ENCODE measurements at places on chromosomes 11 and 22. TPM values are rescaled to one million over a fixed set of nuclear protein-coding genes. Genes with fewer than 3 reads are reported as not detected.
A peak's percentile ranks its signal among the peaks of the same experiment; 100 is the strongest.

Gene SMC1B
- under 0.01 TPM for total RNA-seq

DNA sequence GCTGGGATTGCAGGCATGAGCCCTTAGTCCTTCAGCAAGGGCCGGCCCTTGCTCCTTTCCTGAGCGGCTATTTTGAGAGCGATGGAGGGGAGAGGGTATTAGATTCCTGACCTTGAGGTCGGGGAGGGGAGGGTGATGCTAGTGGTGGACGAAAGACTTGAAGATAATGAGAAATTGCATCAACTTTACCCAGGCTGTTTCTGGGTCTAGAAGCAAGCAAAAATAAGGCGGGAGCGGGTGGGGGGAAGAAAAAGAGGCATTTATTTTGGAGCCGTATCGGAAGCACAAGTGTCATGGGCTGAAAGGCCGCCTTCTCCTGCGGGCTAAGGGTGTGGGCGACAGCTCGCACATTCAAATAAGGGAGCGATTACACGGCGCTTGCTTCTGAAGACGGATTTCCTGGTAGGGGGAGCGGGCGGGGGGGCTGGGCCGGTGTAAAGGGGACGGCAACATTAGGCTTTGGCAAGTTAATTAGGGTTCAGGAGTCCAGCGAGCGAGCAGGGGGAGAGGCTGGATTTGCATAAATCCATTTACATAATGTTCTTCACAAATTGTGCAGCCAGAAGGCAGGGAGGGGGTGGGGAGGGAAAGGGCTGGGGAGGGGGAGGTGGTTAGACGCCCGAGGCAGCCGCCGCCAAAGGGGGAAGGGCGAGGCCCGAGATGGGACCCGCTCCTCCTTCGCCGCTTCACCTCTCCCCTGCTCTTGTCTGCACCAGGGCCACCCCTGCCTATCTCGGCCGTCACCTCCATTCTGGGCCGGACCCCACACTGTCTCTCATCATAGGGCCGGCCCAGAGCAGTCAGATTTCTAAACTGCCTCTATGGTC lies 245.9 kb downstream of the MIAT start:
- DNase-seq = no peak

DNA sequence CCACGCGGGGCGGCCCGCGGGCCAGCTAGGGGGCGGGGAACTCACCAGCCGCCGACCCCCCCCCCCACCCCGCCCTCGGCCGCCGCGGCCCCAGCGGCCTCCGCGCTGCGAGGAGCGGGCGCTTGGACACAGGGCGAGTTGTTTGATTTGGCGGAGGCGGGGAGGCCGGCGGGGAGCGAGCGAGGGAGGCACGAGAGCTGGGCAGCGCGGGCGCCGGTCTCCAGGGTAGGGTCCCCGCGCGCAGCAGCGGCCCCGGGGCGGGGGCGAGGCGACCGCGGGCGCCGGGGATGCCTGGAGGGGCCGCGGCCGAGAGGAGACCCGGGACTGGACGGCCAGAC lies 64.4 kb downstream of the NAV2 start:
- no peak for DNase-seq

- DNase-seq = no peak
These were observed 24.8 kb downstream of the MYH9 start for GRCh38 chr22:36362932-36363331.

- no peak for DNase-seq
These were observed 9.7 kb upstream of the APOL4 start for GRCh38 chr22:36211237-36211861.

Gene CALCB
- not detected for total RNA-seq

Gene DNAJB7
- not detected for total RNA-seq

Gene PKDREJ
- total RNA-seq = under 0.01 TPM

Gene MED19
- 27.1 TPM for total RNA-seq

GRCh38 chr22:48651981-48652538 lies 1175.6 kb downstream of the BRD1 start:
- DNase-seq = no peak

GRCh38 chr22:22609291-22609690 lies 35.1 kb upstream of the GGTLC2 start:
- no peak for DNase-seq

GRCh38 chr22:45584621-45585436 lies 82.1 kb downstream of the FBLN1 start:
- DNase-seq = no peak

GRCh38 chr11:123841174-123841573 lies 35.0 kb upstream of the OR6M1 start:
- no peak for DNase-seq

Gene OR2D2
- 0.31 TPM for total RNA-seq

- DNase-seq = no peak
These were observed 156.1 kb downstream of the IGLL1 start for GRCh38 chr22:23424031-23424430.

GRCh38 chr11:1969776-1970175 lies 22.6 kb downstream of the MRPL23 start:
- DNase-seq = no peak

- DNase-seq = no peak
These were observed 273.7 kb upstream of the KIRREL3 start for GRCh38 chr11:127274328-127274676.

DNA sequence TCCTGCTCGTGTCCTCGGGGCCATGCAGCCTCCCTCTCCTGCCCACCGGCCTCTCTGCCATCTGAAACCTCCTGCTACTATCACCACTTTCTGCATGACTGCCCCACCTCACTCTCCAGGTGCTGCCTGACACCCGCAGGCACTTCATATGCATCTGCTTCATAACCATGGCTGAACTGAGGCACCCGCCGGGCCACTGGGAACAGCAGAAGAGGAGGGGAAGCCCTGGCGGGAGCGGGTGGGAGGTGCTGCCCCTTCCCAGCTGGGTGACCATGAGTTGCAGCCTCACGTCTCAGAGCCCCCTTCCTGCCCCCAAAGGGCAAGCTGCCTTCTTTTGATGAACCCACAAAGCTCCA lies 21.7 kb upstream of the PICK1 start:
- DNase-seq = no peak

GRCh38 chr11:11178671-11179638 lies 174.1 kb downstream of the CSNK2A3 start:
- peak; percentile 16 for DNase-seq

GRCh38 chr22:46770151-46770641 lies 7.7 kb downstream of the TBC1D22A start:
- no peak for DNase-seq

GRCh38 chr22:17781319-17782031 lies 7.2 kb upstream of the BID start:
- DNase-seq = no peak

DNA sequence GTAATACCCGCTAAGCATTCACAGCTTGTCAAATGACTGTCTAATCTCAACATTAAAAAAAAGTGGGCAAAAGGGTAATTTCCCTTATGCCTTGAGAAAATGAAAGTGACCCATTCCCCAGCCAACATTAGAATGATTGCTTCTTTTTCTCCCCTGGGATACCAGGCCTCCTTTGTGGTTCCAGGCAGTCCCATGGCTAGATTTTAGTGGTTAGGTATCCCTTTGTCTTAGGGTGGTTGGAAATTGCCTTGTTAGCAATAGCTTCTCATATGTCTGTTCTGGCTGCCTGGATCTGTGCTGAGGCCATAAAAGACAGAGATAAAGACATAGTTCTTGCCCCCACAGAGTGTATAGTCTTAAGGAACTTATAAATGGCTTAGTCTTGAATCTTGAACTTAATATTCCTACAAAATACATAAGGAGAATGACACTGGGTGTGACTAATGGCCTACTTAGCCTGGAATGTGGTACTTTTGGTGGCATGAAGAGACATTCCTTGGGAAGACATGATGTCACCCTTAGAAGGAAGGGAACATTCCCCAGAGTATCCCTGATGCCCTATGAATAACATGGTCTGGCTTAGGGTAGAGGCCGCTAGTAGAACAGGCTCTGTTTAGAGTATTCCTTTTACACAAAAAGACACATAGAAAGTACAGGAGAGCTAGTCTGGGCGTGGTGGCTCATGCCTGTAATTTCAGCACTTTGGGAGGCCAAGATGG lies 90.3 kb downstream of the ZBTB16 start:
- DNase-seq = no peak

Gene CRYBB3
- not detected for total RNA-seq

DNA sequence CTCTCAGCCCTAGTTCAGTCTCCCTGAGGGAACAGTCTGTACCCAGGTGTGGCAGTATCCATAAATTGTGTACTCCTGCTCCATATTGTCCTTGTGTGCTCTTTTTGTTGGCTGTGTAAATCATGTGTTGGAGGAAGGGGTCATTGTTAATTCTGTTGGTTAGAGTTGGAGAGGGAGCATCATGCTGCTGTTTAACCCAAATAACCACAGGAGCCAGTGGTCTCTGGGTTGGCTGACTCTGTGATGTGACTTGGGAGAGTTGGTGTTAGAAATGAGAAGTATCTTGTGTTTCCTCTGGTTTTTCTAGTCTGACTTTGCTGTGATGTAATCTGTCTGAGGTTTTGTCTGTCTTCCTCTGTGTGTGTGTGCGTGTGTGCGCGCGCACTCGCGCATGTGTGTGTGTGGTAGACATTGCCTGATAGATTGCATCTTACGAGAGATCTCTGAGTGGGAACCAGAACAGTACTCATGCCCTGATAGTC lies 30.5 kb downstream of the CTNND1 start:
- DNase-seq = no peak

- peak; percentile 46 for DNase-seq
These were observed 457 bp downstream of the RNF141 start for GRCh38 chr11:10540546-10540914.

Gene SCO2
- 0.78 TPM for total RNA-seq

- DNase-seq = no peak
These were observed 44.6 kb downstream of the IGF2 start for GRCh38 chr11:2094354-2095197.

DNA sequence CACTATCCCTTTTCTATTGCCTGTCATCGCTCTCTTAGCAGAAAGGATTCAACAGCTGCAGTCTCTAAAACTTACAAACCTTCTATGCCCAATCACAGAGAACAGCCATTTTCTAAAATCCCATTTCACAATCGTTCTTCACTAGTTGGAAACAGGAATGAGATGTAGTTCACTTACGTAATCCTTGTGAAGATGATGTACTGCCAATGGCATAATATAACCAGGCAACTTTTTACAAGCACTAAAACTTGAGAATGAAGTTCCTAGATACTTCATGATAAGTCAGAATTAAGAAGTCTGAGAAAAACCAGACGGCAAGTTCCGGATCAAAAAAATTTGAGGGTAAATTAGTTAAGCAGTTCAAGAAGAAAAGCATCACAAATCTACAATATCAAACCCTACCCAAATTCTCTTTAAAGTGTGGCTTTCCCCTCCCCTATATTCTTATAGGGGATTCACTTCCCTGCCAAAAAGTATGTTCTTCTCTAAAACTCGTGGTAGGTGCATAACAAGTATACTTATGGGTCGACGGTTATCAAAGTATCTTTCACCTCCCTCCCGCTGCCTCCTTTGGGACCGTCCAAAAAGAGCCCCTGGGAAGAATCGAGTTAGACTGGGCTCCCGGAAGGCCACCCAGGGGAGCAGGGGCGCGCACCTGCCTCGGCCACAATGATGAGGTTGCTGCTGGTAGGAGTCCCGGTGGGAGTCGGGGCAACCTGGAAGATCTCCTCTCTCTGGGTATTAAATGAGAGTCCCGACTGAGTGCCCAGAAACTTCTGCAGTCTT lies 666 bp downstream of the MSANTD4 start:
- no peak for DNase-seq

DNA sequence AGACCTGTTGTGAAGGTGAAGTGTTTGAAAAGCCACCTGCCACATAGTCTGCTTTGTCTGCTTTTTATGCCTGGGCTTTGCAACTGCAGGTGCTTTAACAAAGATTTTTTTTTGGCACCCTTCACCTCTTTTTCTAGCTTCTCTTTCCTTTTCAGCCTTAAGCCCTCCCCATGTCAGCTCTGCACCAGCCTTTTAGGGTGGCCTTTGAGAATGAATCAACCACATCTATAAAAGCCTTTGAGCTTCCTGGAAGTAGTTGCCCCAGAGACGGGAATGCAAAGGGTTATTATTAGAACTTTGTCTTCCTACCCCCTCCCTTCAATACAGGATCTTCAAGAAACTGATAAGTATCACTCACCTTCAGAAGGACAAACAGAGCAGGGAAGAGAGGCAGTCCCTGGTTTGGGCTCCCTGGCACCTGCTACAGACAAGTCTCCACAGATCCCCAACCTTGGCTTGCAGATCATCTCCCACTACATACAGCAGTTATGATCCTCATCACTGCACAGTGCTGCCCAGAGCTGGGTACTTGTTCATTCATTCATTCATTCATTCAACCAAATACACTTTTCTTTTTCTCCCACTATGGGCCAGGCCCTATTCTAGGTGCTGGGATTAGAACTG lies 8.0 kb downstream of the PVALB start:
- DNase-seq = no peak

Gene OR10A2
- not detected for total RNA-seq

Gene CHRNA10
- not detected for total RNA-seq

- no peak for DNase-seq
These were observed 53.6 kb downstream of the PTPRJ start for GRCh38 chr11:48033918-48034341.

- DNase-seq = no peak
These were observed 1.1 kb upstream of the SAMM50 start for GRCh38 chr22:43953988-43954785.

Gene MRPL17
- total RNA-seq = 22.3 TPM

- no peak for DNase-seq
These were observed 18.3 kb downstream of the CLMP start for GRCh38 chr11:123176785-123177184.

DNA sequence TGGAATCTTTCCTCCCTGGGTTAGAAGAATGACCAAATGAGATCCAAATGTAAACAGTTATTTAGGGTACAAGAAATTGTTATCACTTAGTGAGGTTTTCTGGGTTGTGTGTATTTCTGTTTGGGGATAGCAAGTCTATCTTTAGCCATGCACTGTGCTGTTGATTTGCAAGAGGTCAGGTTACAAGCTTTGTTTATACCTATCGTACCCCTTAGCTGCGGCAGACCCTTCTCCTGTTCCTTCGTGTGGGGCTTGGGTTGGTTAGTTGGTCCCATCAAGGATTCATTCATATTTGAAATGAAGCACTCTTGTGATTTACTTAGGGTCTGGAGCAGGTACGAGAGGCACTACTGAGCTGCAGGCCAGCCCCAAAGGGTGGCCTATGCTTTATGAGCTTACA lies 72.6 kb downstream of the USP35 start:
- no peak for DNase-seq

Measured in occipital lobe (tissue), 3 donors.